ENCODE measurements at places on chromosomes 11 and 22. TPM values are rescaled to one million over a fixed set of nuclear protein-coding genes. Genes with fewer than 3 reads are reported as not detected.

PATE4 gene
- not detected for total RNA-seq

B4GALNT4 gene
- 1.1 TPM for total RNA-seq

DRD2 gene
- total RNA-seq = not detected

IFITM10 gene
- total RNA-seq = 1.3 TPM

DNA sequence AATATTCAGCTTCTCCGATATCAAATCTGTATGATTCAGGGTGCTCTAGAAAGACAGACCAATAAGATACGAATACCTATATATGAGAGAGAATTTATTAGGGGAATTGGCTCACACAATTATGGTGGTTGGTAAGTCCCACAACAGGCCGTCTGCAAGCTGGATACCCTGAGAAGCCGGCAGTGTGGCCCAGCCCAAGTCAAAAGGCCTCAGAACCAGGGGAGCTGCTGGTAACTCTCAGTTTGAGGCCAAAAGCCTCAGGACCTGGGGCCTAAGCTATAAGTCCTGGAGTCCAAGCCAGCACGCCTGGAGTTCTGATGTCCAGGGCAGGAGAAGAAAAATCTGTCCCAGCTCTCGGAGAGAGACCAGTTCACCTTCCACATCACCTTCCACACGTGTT is 318.7 kb downstream of the BRD1 start:
- H3K36me3 ChIP-seq = peaks cover 22% of the 10 kb centered on the region
- no peak overlapping the region for H3K27ac ChIP-seq
- no peak for DNase-seq

GRCh38 chr11:14148653-14149273 is 186.2 kb downstream of the SPON1 start:
- peaks cover 4% of the 10 kb centered on the region for H3K27me3 ChIP-seq
- H3K4me1 ChIP-seq = no peaks in the 10 kb centered on the region
- no peak for DNase-seq
- H3K27ac ChIP-seq = no peak overlapping the region

DNA sequence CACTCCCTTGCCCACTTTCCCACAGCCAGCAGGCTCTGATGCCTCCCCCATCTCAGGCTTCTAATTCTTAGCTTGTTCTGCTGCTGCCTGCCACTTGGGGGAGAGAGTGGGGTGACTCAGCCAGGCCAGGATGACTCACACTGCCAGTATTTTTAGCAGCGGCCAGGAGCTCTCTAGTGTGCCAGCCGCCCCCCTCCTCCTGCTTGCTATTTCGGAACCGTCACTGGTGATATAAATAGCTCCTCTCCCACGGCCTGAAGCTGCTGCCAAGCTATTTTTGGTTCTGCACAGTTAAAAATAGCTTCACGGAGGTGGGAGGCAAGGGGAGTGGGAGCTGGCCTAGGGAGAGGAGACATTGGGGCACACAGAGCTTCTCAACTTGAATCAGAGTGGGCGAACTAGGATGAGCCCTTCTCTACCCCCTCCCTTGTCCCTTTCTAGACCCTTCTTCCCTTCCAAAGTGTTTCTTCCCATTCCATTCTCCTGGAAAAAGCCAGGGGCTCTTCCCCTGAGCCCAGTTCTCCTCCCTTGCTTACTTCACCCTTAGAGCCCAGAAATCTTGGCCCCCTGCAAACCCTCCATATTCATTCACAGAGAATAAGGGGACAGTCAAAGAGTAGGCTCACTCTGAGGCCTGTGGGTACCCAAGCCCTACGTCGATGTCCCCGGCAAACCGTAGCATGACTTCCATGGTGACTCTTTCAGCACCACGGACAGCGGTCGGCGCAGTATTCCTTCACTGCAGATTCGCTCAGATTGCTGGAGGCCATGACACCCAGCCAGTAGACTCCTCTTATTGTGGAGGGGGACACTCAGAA is 2.5 kb upstream of the NPAS4 start:
- H3K27ac ChIP-seq = no peak overlapping the region
- peaks cover 48% of the 10 kb centered on the region for H3K27me3 ChIP-seq
- H3K4me3 ChIP-seq = no peak overlapping the region

GRCh38 chr22:21978564-21979386 is 3.8 kb downstream of the TOP3B start:
- no peak for DNase-seq
- peaks cover 12% of the 10 kb centered on the region for H3K36me3 ChIP-seq
- H3K27ac ChIP-seq = peak overlapping the region; percentile 67
- no peaks in the 10 kb centered on the region for H3K27me3 ChIP-seq
- peaks cover 25% of the 10 kb centered on the region for H3K4me1 ChIP-seq

DNA sequence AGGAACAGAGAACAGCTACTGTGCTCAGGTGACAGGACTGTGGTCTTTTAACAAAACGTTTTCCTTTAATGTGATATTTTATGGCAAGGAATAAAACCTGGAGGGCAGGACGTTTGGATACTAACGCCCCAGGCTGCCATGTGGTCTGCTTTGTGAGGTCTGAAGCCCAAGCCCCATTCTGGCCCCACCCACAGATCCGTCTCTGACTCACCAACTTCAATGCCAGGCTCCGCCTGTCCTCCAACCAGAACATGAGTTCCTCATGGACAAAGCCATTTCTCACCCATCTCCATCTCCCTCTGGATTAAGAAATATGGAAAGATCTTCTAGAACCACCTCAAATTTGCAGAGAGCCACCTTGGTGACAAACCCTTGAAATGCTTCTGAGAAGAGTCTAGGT is 148.8 kb downstream of the CRYBB2 start:
- no peak for DNase-seq
- H3K4me3 ChIP-seq = no peak overlapping the region
- no peaks in the 10 kb centered on the region for H3K27me3 ChIP-seq
